NCI-H1105 treated with DMSO at 0.1 percent for 48 hours (cell line): ENCODE measurements at places on chromosomes 7 and 10.

DNA sequence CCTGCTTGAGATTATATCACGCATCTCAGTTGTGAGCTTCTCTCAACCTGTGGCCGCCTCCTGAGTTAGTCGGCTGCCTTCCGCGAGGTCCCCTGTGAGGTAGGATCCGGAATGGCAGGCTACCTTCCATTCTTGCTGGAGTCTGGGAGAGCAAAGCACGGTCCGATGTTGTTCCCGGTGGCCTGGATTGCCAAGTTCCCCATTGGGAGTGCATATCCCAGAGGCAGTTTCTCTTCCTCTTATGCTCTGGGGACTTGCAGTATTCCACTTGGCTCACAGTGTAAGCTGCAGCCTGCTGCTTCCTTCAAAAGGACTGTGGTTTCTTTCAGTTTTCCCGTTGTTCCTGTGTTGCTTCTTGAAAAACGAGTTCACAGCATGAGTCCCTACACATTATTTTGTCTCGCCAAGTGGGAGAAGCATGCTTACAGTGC lies 225.4 kb upstream of the ZWINT start:
- DNase-seq, result no peak

DNA sequence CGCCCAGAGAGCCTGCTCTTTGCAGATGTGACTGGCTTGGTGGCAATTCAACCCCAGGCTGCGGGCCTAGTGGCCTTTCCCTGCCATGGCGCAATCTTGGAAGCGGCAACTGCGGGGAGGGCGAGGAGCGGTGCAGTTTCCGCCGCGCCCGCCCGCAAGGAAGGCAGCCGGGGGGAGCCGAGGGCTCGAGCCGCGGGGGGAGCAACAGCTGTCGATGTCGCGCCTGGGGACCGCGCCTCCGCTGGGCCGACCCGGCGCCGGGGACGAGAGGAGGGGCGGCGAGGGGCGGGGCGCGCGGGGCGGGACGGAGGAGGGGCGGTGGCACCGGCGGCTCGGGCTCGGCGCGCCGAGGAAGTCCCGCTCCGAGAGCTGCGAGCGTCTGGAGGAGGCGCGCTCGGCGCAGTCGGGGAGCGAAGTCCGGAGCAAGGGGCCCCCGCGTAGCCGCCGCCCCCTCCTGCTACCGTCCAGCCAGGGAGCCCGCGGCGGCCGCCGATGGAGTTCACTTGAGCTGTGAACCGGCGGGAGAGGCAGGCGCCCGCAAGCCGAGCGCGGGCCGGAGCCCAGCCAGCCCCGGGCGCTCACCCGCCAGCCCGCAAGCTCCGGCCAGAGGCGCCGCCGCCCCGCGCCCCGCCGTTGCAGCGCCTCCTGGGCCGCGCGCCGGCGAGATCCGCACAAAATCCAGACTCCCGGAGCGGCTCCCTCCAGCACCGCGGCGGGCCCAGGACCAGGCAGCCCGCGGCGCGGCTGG lies 438.1 kb upstream of the GALNT17 start:
- DNase-seq, result peak; percentile 63

- no peak for DNase-seq
These were observed 117.6 kb downstream of the DIP2C start for GRCh38 chr10:571688-572451.

- DNase-seq, result no peak
These were observed 111.2 kb downstream of the RNLS start for GRCh38 chr10:88471899-88472298.
